ENCODE measurements at places on chromosomes 16 and 17.

DNA sequence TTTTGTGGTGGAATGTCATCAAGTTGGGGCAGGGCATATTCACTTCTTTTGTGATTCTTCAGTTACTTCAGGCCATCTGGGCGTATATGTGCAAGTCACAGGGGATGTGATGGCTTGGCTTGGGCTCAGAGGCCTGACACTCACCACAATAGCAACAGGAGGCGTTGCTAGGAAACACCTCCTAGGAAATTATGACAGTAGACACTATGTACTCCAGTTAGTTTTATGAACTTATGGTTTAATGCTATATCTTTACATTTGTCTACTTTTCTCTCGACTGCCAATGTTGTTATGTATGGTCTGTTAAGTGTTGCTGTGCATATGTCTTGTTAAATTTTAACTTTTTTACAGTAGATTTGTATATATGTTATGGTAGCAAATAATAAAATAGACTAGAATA is 788.7 kb upstream of the GOT2 start:
- no peak for DNase-seq

DNA sequence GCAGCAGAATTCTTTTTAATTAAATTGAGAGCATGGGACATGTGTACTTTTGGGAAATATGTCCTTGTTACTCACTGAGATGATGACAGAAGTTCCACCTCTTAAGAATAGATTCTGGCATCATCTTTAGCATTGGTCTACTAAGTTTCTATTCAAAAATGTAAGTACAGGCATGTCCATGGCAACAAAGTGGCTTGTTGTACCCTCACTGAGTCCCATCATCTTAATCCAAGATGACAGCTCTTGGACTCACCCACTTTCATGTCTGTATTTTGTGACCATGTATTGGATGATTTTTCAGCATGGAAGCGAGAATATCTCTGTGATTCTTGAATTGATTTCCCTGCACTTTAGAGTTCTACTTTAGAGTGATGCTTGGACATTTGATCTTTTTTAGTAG is 33.1 kb upstream of the NAGLU start:
- no peak for DNase-seq

GRCh38 chr17:27950995-27951394 is 57.8 kb upstream of the LYRM9 start:
- no peak for DNase-seq

DNA sequence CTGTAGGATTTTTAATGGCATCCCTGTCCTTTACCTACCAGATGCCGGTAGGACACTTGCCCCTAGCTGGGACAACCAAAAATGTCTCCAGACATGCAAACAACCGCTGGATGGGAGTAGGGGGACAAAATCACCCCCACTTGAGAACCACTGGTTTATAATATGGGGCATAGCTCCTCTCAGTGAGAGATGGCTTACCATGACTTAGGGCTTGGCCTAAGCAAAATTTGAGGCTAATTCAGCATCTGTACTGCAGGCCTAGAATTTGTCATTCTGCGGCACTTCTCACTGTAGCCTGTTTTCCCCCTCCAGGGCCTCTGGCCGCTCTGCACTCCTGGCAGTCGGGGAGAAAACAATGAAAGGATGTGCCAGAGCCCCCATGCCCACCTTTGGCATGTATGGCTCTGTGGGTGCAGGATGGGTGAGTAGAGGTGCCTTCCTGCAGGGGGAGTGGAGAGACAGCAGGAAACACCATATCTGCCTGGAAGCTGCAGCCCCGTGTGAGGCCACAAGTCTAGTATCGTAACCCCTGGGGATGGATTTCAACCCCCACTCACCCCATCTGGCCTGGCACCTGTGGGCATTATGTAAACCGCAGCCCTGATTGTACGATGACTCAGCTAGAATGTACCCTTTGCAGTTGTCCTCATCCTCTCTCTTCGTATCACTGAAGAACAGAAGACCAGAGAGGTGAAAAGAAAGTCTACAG is 268.1 kb downstream of the SOX9 start:
- no peak for DNase-seq

DNA sequence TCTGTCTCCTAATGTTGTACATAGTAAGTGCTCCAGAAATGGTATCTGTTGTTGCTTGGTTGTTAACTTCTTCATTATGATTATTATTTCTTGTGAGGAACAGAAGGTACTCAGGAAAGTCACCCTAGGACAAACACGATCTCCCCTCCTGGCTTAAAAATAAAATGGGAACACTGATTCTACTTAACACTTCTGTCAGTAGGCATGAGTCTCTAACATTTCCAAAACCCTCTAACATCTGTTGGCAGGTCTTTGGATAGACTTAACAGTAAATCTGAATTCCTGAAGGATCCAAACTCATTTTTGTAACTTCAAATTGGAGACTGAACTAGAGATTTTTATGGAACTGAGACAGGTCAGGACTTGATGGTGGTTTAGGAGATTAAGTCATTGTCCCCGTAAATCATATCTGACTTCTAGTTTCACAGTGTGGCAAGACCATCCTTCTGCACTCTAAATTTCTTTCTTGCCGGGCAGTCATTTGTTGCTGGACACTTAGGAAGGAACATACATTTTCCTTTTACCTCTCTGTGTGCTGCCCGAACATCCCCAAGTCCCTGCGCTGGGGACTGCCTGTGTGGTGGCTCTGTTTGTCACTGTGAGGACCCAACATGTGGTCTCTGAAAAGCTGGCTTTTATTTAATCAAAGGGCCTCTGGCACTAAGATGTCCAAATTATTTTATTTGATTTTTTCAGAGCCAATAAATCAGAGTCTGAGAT is 149.9 kb downstream of the NPIPB5 start:
- DNase-seq = no peak

DNA sequence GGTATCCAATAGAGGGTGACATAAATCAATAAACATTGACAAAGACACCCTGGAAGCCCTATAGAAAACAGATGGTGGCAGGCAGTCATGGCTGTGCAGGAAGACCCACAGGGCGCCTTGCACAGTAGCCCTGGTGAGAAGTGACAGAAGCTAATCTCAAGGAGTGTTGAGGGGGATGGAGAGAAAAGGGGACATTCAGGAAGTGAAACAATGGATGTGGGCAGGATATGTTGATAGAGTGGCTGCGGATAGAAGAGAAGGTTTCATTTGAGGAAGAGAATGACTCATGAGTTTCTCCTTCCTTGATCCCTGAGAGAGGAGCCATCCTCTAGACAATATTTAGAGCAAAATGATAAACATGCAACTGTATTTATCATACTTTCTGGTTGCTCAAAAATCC is 468.8 kb upstream of the HSBP1 start:
- no peak for DNase-seq

- no peak for DNase-seq
Observed at GRCh38 chr17:64472564-64472963, 23.6 kb downstream of the MILR1 start.

GRCh38 chr17:78129351-78130089 is 965 bp upstream of the TMC6 start:
- no peak for DNase-seq

GRCh38 chr17:79188685-79189084 is 114.1 kb downstream of the ENGASE start:
- DNase-seq = no peak

DNA sequence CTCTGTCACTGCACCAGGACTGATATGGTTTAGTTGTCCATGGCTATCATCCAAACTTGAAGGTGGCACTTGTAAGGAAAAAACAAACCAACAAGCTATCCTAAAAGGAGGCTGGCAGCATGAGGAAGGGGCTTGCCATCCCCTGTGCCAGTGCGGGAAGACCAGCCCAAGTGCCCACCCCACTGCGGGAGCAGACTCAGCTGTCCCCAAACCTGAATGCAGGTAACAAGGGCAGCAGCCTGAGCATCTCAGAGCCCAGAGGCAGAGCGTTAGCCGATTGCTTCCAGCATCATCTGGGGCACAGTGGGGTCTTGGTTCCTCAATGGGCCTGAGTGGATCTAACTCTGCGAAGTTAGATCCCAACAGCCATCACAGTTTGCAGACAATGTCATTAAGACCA is 29.2 kb upstream of the C16orf78 start:
- DNase-seq = no peak

DNA sequence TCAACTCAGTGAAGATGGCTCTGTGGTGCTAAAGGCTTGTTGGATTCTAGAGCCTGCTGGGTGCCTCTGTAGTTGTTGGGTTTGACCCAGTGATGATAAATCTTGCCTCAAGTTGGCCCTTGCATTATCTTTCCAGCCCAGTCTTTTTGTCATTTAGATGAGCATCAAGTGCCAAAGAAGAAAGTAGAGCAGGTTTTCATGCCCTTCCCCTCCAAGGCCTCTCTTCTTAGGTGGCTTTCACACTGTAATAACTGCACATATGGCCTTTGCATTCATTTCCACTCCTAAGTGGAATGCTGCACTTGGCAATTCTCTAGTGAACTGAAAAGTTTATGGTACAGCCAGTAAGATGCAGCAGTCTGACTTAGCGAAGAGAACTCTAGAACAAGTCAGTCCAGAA is 165.1 kb downstream of the PHKB start:
- DNase-seq = no peak

GRCh38 chr17:34673516-34673915 is 94.1 kb downstream of the TMEM132E start:
- DNase-seq = no peak

DNA sequence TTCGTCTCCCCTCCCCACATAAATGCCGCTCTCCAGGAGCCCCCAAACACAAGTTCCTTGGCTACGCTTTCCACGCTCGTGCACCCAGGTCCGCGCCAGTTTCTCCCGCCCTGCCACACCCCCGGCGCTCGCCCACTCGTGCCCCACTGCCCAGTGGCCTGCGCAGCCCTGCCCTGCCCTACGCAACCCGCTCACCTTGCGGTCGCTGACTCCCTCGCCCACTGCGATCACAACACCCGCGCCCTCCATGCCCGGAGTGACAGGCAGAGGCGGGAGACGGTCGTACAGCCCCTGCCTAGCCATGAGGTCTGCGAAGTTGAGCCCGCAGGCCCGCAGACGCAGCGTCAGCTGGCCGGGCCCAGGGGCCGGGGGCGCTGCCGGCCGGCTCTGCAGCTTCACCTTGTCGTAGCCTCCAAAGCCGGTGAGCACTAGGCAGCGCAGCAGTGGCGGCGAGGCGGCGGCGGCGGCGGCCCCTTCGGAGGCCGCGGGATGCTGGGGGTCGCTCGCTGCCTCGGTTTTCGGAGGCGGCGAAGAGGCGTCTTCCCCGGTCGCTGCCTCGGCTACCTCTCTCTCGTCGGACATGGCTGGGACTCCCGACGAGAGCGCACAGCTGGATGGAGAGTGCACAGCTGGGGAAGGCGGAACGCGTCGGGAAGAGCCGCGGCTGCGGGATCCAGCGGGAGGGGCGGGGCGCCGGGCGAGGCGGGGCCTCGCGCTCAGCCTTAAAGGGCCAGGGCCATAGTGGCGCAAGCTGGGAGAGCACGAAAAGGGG is at the start of gene VAT1:
Gene VAT1 (minus strand): TSS at position 645 of the 772 bp plus-strand sequence. CDS start 63 bp downstream, at position 582.
- DNase-seq = peak; percentile 70

DNA sequence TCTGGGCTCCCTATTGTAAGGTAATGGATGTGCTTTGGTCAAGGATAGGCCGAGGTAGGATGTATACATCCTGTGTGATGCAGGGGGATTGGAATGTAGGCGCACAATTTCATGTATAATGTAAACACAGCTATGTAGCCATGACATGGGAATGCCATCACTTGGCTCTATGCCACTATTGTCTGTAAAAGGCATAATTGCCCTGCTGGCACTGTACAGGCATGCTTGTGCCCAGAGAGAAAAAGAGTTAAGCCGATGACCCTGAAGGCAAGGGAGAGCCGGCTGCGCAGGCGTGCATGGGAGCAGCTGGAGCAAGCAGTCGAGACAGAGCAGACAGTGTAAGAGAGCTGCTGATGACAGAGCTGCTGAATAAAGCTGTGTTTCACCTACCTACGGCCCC is 212.5 kb upstream of the CPHXL start:
- no peak for DNase-seq

DNA sequence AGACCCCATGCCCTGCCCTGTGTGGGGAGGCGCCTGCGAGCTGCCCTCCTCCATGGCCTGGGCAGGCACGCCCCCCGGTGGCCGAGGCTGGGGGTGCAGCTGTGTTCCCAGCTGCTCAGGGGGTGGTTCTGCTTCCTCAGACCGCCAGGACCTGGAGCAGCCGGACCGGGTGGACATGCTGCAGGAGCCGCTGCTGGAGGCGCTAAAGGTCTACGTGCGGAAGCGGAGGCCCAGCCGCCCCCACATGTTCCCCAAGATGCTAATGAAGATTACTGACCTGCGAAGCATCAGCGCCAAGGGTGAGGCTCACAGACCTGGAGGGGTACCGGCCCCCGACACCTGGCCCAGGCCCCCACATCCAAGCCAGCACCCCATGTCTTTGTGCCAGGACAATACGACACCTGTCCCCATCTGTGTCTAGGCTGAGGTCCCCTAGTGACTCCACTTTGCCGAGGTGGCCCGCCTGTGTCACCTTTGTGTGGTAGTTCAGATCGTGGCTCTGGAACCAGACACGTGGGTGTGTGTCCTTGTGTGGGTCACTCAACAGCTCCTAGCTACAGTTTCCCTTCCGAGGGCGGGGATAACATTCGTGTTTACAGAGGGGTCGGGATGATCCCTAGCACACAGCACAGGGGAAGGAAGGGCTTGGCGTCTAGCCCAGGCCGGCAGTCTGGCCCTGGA is 9.3 kb downstream of the GJD3 start:
- DNase-seq = peak; percentile 91

DNA sequence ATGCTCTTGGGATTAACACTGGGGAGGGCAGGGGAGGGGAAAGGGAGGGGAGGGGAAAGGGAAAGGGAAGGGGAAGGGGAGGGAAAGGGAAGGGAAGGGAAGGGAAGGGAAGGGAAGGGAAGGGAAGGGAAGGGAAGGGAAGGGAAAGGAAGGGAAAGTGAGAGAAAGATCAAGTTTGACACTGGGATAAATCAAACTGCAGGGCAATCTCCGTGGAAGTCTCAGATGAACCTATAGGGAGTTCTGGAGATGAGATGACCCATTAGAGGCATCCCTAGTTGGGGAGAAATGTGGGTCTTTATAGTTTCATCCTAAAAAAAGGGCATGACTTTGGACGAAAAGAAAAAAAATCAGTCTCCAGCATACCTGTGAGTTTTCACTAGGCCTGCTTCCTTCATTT is 2.2 kb downstream of the KRTAP4-12 start:
- DNase-seq = no peak

GRCh38 chr16:78230832-78231231 is 131.4 kb downstream of the WWOX start:
- DNase-seq = no peak

DNA sequence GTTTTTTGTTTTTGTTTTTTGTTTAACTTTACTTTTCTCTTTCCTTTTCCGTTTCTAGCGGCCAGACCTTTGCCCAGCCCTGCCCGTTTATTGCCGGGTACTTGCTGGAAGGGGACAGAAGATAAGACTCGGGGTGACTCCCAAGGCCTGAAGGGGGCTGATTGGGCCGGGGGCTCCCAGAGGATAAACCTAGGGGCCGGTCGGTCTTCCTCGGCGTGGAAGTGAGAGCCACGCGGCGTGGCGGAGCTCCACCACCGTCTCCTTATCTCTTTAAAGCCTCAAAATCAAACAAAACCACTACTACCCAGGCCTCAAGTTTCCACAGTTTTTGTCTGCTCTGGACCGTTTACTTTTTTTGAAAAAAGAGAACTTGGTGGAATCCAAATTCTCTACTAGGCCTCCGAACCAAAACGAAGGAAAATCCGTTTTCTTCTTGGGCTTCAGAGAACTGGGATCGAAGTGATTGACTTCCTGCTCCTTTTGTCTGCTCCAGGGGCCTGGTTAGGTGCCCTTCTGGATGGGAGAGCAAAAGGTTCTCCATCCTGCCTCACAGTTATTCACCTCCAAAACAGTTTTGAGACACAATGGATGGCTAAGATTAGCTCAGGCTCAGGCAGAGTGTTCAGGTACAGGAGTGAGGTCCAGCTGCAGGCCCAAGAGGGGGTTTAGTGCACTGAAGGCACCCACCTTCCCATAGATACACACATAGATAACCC is 8.5 kb upstream of the HOXB9 start:
- no peak for DNase-seq

GRCh38 chr16:74936902-74937560 is 47.9 kb downstream of the WDR59 start:
- no peak for DNase-seq

- peak; percentile 55 for DNase-seq
Observed at GRCh38 chr17:17836818-17837379, at the start of gene SREBF1. SREBF1 (minus strand) TSS chr17:17836986; CDS start chr17:17836817, 169 bp downstream.

Measured in neural crest cell (in vitro differentiated cells).